ENCODE measurements at places on chromosomes 11 and 22.

GRCh38 chr11:88208745-88209144, 33.5 kb upstream of the RAB38 start:
- no peak for DNase-seq

- no peak for DNase-seq
Observed at GRCh38 chr11:44964526-44965209, 14.0 kb upstream of the TP53I11 start.

DNA sequence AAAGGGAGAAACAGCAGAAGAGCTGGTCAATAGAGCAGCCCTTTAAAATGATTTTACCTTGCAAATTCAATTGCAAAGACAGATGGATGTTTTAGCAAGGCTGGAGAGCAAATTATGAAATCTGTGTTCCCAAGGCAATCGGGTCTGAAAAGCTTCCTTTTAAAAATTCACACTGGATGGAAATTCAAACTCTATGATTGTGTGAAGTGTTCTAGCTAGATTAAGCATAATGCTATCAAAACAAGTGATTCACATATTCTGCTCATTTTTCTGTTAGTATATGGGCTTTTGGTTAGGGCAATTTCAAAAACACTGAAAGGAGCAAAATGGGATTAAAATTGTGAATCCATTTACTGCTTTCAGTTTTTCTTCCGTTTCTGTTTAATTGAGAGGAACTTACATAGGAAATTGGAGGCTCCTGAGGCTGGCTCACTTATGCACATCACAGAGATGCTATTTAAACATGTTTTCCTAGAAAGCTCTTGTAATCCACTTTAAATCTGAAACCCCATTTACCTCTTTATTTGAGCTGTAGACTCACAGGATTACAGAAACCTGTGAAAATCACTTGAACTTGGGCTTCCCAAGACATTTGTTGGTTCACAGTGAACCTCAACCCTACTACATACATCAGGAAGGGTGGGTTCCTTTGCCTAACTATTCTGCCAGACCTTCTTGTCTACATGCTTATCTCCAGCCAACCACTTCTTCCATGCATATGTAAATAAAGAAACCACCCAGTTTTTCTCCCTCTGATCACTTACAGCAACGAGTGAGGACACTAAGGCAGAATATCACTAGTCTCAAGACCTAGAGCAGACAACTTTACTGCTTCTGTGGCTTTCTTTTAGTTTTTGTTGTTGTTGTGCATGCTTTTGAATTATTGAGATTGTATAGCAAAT, 201.9 kb upstream of the PITPNB start:
- DNase-seq = no peak

DNA sequence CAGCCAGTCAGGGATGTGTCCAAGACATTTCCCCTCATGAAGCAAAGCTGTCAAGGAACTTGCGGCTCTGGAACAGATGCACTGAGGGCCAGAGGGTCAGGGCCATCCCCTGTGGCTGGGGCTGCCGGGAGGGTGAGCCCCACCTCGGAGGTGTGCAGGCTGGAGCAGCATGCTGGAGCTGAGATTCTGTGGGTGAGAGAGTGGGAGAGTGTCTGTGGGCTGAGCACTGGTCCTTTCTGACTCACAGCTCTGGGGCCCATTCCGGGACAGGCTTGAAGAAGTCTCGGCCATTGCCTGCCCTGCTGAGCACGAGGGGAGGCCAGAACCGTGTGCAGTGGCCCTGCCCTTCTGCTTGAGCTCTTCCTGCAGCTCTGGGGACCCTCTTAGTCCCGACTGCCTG, 2.1 kb downstream of the OMP start:
- DNase-seq = no peak

GRCh38 chr11:119134389-119134978, 13.1 kb downstream of the HINFP start:
- no peak for DNase-seq

DNA sequence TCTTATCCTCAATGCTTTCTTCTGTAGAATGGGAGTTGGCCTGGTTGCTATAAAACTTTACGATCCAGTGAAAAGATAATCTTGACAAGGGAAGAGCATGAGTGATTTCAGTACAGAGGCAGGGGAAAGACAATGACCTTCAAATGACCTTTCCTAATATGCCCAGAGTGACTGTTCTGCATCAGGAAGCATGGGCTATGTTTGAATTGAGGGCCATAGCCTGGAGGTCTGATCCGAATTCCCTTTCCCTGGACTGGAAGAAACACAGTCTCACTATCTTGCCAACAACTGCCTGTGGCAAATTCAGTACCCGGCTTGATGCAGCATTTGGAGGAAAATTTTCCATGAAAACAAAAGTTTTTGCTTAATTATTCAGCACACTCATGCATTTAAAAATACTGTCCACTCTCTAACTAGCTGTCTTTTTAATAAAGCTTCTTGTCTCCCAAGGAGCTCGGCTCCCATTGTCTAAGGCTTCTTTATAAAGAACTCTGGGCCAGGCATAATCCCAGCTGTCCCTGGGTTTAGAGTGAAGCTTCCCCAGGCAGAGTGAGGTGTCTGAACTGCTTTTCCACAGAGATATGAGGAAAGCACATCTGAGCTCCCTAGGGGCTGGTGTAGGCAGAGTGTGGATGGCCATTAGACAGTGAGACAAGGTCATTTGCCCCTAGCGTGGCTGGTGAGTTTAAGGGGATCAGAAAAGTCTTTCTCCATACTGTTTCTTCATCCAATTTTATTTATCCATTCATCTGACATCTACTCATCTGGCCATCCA, 132.7 kb upstream of the CADM1 start:
- DNase-seq = no peak

- DNase-seq = no peak
Observed at GRCh38 chr11:131739243-131739882, 368.9 kb downstream of the NTM start.

DNA sequence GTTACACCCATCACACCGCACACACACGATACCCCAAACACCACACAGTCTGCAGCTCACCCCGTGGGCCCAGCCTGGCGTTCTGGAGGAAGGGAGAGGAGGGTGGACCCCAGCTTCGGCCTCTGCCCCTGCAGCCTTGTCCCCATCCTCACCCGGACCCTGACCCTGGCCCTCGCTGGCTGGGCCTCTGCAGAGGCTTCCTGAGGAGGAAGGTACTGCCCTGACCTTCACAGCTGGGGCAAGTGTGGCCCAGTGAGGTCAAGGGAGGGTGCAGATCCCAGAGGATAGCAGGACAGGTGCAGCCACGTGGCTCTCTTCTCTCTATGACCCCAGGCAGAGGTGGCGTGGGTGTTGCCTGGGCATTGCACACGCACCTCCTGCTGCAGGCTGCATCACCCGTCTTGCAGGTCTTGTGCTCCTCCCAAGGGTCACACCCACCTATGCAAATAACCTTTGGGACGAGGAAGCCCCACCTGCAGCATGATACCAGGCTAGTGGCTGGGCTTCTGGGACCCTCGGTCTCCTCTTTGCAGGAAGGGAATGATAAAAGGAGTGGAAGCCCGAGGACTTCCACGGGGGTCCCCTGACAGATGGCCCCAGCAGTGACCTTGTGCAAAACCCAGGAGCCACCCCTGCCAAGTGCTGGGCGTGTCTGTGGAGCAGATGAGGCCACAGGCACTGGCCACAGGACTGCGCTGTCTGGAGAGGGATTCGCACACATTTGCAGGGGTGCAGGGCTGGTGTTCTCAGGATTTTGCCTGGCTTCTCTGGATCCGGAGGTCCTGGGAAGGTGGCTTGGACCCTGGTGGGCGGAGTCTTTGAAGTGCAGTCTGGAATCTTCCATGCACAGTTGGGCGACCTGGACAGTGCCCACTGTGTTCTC, 1241.5 kb downstream of the BRD1 start:
- no peak for DNase-seq

- no peak for DNase-seq
Observed at GRCh38 chr11:3046641-3047040, 10.6 kb downstream of the CARS1 start.

DNA sequence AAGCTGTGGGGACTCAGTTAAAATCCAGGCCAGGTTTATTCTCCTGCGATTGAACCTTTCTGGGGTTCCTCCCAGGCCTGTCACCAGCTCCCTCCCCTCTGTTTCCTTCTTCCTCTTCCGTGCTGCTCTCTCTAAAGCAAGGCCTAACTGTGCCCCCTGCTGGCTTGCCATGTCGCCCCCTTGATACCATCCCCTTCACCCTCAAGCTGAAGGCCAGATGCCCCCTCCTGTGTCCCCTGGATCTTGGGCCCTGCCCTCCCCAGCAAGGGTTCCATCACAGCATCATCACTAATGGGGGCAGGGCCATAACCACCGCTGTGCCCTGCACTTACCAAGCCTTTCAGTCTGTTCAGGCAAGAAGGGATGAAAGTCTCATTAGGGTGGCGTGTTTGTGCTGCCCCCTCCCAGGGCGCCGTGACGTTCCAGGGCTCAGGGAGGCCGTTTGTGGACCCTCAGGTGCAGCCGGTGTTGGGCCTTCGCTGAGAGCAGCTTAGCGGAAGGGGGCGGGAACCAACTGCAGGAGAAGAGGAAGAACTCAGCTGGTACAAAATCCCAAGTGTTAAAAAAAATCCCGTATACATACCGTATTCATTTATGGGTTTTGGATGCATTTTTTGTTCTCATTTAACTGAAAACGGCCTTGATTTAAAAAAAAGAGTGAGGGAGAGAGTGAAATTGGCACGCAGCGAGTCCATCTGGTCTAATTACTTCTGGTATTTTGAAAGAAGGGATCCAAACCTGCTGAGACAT, 69.9 kb downstream of the MPPED1 start:
- DNase-seq = no peak

- DNase-seq = no peak
Observed at GRCh38 chr11:107648242-107648641, 57.3 kb downstream of the ELMOD1 start.

DNA sequence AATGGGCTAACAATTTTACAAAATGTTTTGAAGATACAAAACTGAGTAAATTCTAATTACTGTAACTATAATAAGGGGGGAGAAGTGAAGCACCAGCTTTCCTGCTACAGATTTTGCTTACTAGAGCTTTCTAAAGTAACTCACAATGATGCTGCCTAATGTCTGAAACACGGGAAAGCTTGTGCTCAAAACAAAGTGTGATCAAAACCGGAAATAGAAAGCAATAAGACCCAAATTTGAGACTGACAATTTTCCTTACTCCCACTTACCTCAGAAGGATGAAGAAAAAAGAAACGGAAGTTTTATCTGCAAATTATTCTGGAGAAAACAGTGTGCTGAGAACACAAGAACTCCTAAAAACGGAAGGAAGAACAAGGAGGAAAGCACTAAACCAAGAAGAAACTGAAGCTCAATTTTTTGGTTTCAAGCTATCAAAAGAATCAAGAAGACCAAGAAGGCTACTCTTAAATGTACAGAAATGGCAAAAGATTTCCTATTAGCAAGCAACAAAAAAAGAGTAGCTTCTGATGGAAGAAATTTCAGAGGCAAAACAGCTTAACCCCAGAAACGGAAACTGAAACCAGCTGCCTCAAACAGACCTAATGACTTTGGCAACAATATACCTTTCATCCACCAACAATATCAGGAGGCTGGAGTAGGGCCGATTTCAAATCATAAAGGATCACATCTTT, 33.4 kb downstream of the AMBRA1 start:
- DNase-seq = no peak

DNA sequence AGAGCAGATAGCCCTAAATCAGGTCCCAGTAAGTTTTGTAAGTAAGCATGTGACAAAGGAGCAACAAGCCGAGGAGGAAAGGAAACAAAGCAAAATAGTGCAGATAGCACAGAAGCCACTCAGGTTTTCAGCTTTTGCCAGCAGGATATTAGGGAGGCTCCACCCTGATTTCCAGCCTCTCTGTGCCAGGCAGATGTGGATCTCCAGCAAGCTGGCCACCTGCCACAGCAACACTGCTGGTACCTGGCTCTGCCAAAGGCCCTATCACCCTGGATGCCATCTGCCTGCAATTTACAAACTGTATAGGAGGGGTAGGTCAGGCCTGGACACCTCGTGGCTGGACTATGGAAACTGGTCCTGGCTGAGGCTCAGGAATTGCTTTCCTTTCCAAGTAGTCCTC, 12.2 kb upstream of the NNMT start:
- no peak for DNase-seq

GRCh38 chr11:10779086-10779485, 28.0 kb downstream of the CTR9 start:
- DNase-seq = no peak

- no peak for DNase-seq
Observed at GRCh38 chr22:38725900-38726655, 20.3 kb downstream of the GTPBP1 start.

- DNase-seq = peak; percentile 77
Observed at GRCh38 chr11:129846508-129847335, 31.1 kb downstream of the TMEM45B start.

- DNase-seq = no peak
Observed at GRCh38 chr11:72235351-72236057, 8.5 kb downstream of the PHOX2A start.

DNA sequence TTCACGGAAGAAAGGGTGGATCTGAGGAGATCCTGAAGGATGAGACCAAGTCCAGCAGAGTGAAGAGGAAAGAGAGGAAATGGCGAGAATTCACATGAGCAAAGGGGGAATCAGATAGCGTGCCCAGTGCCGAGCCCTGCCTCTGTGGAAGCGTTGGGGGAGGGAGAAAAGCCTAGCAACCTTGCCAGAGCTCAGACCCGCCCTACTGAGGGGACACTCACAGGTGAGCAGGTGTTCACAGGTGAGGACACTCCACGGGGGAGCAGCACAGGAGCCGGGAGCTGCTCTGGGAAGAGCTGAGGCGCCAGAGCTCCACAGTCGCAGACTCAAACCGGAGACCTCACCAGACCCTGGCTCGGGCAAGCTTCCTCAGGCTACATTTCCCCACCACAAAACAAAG, 56.2 kb downstream of the MICAL3 start:
- DNase-seq = no peak

DNA sequence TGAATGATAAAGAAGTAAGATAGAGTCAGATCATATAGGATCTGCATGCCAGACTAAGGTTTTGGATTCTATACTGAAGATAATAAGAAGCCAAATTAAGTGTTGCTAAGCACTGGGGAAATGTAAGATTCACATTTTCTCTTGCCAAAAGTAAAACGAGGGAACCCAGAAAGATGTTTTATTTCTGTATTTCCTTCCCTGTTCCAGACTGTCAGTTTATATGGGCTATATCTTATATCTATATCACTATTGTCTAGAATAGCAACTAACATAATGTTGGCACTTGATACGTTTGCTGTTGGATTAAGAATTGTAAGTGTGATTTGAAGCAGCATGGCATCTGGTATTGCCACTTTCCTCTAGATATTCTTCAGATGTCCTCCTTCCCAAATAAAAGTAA, 8.3 kb downstream of the OR52E6 start:
- no peak for DNase-seq

DNA sequence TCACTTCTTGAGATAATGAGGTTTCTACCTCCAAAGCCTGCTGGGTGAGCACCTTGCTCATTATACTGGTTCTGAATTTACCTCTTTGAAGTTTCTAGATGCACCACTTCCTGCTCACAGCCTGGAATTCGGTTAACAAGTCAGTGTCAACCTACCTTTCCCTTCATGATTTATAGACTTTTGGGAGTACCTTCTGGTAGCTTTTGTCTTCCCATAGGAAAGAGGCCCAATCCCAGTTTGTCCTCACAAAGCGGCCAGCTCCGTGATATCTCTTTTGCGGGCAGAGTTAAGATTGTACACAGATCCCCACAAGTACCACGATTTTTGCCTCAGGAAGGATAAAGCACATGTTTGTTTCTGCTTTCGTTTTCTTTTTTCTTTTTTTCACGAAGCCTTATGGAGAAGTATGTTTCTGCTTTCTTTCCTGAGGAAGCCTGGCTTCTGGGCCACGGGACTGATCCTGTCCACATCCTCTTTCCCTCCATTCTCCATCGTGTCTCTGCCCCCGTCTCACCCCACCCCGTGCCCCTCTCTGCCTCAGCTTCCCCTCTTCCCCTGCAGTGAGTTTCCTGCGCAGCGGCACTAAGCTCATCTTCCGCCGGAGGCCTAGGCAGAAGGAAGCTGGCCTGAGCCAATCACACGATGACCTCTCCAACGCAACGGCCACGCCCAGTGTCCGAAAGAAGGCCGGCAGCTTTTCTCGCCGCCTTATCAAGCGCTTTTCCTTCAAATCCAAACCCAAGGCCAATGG, 5.7 kb upstream of the HINFP start:
- no peak for DNase-seq

Measured in urothelium cell line (cell line).